ENCODE measurements at places on chromosomes 3 and 15. TPM values are rescaled to one million over a fixed set of nuclear protein-coding genes. Genes with fewer than 3 reads are reported as not detected.

COL6A5 gene
- total RNA-seq, result not detected

TGFBR2 gene
- total RNA-seq, result 450 TPM

KY gene
- total RNA-seq, result not detected

CPN2 gene
- not detected for total RNA-seq

TMEM212 gene
- not detected for total RNA-seq
